Lower leg skin (tissue), 4 donors: ENCODE measurements at places on chromosomes 2 and 18. TPM values are rescaled to one million over a fixed set of nuclear protein-coding genes. Genes with fewer than 3 reads are reported as not detected.

DNA sequence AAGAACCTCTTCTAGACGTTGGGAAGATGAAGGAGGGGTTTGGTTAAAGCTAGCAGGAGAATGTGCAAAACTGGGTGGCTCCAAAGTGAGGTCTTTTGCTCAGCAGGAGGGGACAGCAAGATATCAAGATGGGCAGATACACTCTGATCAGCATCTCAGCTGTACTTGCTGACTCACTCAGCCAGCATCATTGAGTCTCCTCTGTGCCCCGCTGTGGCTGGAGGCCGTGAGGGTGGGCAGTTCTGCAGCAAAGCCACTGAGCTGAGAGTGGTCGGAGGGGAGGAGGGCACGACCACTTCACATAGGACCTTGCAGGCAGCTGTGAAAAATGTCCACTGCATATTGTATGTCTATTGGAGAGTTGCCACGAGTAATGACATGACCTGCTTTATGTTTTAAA lies 152.0 kb downstream of the CAPN13 start:
- DNase-seq = no peak

- no peak for DNase-seq
These were observed 33.4 kb downstream of the TRABD2A start for GRCh38 chr2:84847326-84848050.

The INPP5D gene
- total RNA-seq = 15.0 TPM

DNA sequence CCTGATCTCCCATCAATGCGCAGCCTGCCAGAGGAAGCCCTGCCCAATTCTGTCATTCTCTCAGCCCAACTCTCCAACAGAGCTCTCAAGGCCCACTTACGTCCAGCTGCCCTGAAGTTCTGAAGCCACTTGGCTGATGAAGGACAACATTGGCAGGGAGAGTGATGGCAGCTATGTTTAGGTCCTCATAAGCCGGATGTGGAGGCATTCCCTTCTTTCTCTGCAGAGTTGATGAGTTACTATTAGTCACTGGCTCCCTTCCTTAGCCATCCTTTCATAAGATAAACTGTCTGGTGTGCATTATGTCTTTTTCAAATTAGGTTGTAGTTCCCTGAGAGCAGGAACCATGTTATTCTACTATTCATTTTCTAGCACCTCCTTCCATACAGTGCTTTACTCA lies 22.5 kb upstream of the TACR1 start:
- DNase-seq = no peak
